Nephron progenitor cell (in vitro differentiated cells): ENCODE measurements at places on chromosomes 6 and 20.

DNA sequence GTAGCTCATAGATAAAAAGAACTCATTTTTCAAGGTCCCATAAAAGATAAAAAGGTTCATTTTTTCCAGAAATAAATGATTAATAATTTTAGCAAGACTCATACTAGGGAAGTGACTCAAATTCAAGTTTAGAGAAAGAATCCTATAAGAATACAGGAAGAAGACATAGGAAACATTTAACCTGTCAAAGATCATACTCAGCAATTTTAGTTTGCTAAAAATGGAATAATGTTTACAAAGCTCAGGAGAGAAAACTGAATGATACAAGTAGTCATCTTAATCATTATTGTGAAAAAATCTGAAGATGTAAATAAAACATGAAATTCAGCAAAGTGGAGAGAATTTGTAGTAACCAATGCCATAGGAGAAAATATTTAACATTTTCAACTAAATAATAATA is 926.6 kb downstream of the TBC1D32 start:
- DNase-seq: no peak

DNA sequence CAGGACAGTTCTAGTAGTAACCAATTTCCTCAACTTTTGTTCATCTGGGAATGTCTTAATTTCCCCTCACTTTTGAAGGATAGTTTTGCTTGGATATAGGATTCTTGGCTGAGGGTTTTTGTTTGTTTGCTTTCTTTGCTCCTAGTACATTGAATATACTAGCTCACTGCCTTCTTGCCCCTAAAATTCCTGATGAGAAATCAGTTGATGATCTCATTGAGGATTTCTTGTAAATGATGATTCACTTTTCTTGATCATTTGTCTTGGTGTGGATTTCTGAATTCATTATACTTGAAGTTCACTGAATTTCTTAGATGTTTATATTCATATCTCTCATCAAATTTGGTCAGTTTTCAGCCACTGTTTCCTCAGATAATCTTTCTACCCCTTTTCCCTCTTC is 49.1 kb upstream of the PRDM1 start:
- no peak for DNase-seq

DNA sequence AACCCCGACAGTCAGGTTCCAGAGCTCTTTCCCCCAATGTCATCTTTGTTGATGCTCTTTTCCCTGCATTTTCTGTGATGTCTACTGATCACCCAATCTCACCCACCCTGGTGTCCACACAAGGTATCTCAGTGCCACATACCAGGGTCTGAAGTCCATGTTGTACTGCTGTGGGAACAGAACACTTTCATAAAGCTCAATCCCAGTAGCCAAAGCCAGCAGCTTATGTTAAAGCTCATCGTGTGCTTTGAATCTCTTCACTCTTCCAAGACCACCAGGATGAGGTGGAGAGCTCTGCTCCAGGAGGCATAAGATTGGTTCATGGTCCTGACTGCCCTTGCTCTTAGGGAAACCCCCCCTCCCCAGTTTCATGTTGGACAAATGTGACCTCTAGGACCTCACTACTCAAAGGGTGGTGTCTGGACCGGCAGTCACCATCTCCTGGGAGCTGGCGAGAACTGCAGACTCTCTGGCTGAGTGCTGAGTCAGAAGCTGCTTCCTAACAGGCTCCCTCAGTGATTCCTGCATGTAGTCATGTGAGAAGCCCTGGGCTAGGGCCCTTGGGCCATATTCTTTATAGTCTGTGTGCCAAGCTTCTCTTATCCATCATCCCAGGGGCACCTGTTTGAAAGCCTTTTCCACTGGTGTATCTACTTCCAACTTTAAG is 13.4 kb upstream of the CPNE5 start:
- DNase-seq: no peak

GRCh38 chr6:87066449-87067333 is 28.2 kb downstream of the CGA start:
- DNase-seq: peak; percentile 48

DNA sequence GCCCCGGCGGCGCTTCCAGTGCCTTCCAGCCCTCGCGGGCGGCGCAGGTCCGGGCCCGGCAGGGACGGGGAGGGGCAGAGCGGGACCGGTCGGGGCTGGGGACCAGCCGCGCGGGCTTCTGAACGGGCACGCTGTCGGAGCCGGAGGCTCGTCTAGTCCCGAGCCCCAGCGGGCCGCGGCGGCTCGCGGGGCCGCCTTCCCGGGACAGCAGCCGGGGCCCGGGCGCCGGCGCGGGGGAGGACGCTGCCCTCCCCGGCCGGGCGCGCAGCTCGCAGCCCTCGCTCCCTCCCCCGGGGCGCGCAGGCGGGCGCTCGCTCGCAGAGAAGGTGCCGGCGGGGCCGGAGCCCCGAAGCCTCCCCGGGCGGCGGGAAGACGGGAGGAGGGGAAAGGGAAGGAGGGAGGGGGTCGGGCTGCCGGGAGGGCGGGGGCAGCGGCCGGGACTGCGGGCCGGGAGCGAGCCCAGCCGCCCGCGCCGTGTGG is 696 bp upstream of the SIRPA start:
- peak; percentile 73 for DNase-seq

DNA sequence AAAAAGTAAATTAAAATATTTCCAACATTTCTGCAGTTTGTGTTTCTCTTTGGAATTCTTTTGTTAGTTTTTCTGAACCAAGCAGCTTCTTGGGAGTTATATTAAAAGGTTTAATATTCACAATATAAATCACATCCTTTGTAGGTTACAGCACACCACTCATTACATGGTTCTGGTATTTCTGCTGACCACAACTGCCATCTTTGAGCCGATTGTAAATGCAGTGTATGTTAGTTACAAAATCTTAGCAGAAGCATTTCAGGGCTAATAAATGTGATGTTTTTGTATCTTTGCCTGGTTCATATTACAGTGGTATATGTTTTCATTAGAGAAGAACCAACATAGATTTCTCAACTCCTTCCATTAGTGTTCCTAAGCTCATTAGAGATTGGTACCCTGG is 19.1 kb upstream of the TSHZ2 start:
- DNase-seq: no peak

GRCh38 chr6:30157581-30157980 is 3.4 kb downstream of the TRIM10 start:
- DNase-seq: no peak

GRCh38 chr6:52929321-52930164 is 20.0 kb upstream of the GSTA3 start:
- no peak for DNase-seq

DNA sequence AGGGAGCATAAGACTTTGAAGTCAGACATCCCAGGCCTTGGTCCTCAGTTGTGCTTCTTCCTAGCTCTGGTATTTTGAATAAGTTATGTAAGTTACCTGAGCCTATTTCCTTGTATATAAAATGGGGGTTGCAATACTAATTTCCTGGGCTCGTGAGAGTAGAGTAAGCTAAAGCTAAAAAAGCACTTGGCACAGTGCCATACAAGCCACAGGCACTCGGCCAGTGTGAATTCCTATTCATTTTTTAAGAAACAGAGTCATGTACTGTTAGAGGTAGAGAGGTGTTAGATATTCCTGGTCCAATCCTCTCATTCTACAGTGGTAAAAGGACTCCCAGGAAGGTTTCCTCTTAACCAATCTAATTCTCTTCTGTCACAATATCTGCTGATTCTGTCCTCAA is 79.6 kb upstream of the EPB41L1 start:
- DNase-seq: no peak
